Fibroblast of skin of left quadriceps (primary cell): ENCODE measurements at places on chromosomes 2 and 18.
A peak's percentile ranks its signal among the peaks of the same experiment; 100 is the strongest.

- DNase-seq, result peak; percentile 23
Observed at GRCh38 chr2:205461678-205462665, 220.3 kb upstream of the NRP2 start.

GRCh38 chr2:96359310-96359709 is 23.7 kb downstream of the NCAPH start:
- no peak for DNase-seq

GRCh38 chr2:159243529-159243928 is 43.0 kb downstream of the WDSUB1 start:
- DNase-seq, result peak; percentile 49

GRCh38 chr2:125456693-125457363 is 1199.1 kb upstream of the GYPC start:
- no peak for DNase-seq

DNA sequence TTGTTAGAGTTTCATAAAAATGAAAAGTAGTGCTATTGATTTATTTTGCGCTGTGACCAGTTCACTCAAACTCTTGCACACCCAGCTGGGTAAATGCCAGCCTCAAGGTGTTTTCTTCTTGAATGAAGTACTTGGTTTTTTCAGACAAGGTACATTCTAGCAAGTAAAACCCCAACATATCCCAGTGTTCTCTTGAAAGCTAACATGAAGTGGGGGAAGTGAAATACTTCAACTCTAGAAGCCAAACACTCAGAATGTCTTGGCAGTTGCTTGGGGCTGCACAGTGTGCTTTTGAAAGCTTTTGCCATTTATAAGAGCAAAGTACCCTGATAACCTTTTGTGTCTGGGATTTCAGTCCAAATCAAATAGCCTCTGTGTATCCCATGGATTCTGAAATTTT is 13.4 kb downstream of the NPAS2 start:
- DNase-seq, result no peak

DNA sequence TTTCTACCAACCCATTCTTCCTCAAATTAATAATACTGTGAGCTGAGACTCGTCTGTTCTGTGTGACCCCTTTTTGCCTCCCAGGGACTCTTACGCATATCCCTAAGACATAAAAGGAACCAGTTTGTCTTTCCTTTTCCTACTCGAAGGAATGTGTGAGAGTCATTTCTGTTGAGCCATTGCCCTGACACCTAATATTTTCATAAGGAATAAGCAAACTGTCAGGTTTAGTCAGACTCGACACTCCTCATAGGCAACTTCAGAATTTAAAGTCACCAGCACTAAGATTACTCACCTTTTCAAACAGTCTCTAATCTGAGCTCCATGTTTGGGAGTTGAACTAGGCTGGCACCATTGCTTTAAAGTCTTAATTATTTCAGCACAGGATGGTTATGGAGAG is 305.5 kb downstream of the IKZF2 start:
- DNase-seq, result no peak

DNA sequence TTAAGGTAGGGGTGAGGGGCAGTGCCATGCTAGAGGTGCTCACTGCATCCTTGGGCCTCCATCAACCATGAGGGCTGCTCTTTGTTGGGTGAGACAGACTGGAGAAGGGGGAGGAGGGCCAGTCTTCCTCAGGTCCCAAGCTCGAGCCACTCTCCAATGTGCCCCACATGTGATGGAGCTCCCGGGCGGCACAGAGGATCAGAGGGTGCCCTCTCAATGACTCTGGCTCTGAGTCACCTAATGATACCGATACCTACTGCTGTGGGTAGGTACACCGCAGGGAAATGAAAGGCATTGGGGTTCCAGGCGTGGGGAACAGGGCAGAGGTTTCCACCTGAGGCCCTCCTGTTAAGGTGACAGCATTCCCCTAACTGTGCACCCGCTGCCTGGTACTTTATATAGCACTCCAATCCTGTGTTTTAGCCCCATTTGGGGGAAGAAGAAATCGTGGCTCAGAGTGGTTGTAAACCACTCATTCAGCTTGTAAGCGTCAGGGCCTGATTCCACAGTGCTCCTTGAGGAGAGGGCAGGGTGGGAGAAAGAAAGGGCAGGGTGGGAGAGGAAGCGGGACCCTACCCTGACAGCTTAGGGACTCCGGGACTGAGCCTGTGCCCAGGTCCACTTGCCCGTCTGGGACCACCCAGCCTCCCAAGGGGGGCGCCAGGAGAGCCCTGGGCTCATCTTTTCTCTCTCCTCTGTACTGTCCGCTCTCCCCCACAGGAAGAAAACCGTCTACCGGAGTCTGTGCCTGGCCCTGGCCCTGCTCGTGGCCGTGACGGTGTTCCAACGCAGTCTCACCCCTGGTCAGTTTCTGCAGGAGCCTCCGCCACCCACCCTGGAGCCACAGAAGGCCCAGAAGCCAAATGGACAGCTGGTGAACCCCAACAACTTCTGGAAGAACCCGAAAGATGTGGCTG is 1.8 kb downstream of the B3GNT7 start:
- no peak for DNase-seq

DNA sequence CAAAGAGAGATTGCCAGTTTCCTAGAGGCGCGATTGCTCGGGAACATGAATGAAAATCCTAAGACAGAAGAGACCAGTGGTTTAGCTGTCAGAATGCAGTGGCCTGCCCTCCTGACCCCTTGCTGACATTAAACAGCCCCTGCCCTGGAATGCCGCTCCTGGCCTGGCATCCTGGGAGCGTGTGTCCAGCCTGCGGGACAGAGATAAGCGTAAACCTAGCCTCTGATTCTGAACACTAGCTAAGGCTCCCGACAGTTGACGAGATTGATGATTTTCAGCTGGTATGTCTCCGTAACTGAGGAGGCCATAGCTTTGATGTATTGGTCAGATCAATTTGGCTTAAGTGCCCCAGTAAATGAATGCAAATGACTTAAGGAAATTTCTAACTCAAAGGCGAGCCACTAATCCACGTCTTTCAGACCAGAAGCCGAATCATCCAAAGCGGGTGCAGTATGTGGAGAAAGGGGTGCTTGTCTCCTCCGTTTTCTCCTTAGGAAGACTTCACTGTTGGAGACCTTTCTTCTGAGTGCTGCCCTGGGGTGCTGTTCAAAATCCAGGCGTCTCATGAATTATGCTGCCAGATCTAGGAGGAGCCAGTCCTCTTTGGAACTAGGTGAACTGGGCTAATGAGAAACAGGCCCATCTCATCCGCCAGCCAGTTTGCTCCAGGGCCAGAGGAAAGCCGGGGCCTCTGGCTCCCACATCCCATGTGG is 142.5 kb upstream of the L3MBTL4 start:
- no peak for DNase-seq

DNA sequence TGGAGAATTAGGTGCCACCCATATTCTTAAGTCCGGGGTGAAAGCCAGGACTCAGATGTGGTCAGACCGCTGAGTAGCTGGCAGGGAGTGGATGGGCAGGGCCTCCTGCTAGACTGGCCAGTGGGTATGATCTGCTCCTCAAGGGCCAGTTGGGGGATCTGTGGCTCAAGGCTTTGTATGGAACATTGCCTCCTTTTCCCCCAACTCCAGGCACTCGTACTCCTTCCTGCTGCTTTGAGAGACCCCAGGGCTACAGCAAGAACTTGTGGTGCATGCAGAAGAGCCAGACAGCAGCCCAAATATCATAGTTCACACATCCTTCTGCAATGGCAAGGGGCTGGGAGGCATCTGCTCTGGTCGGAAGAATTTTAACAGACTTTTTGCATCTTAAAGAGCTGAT is 61.7 kb downstream of the PDCL3 start:
- DNase-seq, result no peak

GRCh38 chr2:181483211-181483610 is 26.0 kb downstream of the ITGA4 start:
- DNase-seq, result no peak

- DNase-seq, result no peak
Observed at GRCh38 chr2:61173116-61173515, 11.1 kb downstream of the C2orf74 start.

- no peak for DNase-seq
Observed at GRCh38 chr2:134892282-134893035, 26.2 kb upstream of the CCNT2 start.

DNA sequence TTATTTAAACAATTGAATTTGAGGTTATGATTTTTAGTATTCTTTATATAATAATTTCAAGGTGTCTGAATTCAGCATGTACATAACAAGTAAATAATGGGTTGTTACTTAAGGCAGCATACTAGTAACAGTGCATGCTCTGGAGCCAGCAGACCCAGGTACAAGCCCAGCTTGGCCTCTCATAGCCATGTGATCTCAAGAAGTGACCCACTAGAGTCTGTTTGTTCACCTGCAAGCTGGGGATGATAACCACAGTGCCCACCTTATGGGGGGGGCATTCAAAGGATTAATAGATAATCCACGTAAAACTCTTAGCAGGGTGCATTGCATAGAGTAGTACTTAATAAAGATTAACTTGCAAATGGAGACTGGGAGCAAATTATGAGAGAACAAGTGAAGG is 163.6 kb downstream of the TRABD2A start:
- DNase-seq, result no peak

DNA sequence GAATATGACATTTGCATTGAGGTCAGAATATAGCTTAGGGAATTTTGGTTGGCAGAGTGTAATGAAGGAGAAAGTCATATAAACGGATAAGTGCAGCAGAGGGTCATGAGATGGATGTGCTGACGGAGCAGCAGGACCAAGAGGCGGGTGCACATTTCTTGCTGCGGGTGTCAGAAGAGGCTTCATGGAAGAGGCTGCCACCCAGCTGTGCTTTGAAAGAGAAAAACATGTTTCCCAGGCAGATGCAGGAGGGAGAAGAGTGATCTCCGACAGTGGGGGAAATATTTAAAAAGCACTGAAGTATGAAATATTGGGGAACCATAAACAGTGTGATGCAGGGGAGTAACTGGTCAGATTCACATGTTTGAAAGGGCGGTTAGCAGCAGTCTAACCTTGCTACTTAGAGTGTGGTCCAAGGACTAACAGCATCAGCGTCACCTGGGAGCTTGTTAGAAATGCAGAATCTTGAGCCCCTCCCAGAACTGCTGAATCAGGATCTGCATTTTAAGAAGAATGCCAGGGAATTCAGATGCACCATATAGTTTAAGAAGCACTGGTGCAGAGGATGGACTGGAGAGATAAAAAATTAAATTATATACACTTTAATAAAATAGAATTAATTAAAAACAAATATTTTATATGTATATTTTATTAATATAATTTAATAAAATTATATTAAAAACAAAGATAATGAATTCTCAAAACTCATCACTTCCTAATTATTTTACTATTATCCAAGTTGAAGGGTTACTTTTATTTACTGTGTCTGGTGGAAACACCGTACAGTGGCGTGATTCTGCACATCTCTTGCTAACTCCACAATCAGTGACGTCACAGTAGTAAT is 36.1 kb upstream of the SCYGR1 start:
- no peak for DNase-seq

DNA sequence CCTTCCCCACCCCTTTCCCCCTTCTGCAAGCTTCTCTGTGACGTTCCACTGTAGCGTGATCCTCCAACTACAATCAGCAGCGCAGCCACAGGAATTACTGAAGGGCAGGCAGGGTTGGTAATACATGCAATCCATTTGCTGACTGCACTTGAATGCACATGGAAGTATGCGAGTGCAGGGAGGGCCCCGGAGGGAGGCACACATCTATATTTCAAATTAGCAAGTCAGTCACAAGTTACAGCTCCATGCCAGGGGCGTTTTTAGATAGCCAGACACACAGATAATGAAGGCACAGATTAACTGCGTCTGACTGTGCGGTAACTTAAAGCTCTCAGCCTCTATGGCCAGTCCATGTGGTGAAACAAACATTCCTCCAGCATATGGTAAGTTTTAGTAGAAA is 209.2 kb upstream of the GATA6 start:
- no peak for DNase-seq
